ENCODE measurements at places on chromosomes 16 and 17. TPM values are rescaled to one million over a fixed set of nuclear protein-coding genes. Genes with fewer than 3 reads are reported as not detected.

Gene OR3A2
- 2.5 TPM for total RNA-seq

Gene GRIN2A
- not detected for total RNA-seq

Gene CACNG3
- total RNA-seq = not detected

GRCh38 chr16:22120440-22120839 lies 28.1 kb downstream of the VWA3A start:
- peaks cover 3% of the 10 kb centered on the region for H3K27me3 ChIP-seq
- H3K36me3 ChIP-seq = no peaks in the 10 kb centered on the region
- DNase-seq = no peak
- no peak overlapping the region for H3K27ac ChIP-seq

Measured in activated CD4-positive, alpha-beta T cell treated with anti-CD3 and anti-CD28 coated beads for 36 hours (primary cell).